ENCODE measurements at places on chromosomes 1 and 21. TPM values are rescaled to one million over a fixed set of nuclear protein-coding genes. Genes with fewer than 3 reads are reported as not detected.

DNA sequence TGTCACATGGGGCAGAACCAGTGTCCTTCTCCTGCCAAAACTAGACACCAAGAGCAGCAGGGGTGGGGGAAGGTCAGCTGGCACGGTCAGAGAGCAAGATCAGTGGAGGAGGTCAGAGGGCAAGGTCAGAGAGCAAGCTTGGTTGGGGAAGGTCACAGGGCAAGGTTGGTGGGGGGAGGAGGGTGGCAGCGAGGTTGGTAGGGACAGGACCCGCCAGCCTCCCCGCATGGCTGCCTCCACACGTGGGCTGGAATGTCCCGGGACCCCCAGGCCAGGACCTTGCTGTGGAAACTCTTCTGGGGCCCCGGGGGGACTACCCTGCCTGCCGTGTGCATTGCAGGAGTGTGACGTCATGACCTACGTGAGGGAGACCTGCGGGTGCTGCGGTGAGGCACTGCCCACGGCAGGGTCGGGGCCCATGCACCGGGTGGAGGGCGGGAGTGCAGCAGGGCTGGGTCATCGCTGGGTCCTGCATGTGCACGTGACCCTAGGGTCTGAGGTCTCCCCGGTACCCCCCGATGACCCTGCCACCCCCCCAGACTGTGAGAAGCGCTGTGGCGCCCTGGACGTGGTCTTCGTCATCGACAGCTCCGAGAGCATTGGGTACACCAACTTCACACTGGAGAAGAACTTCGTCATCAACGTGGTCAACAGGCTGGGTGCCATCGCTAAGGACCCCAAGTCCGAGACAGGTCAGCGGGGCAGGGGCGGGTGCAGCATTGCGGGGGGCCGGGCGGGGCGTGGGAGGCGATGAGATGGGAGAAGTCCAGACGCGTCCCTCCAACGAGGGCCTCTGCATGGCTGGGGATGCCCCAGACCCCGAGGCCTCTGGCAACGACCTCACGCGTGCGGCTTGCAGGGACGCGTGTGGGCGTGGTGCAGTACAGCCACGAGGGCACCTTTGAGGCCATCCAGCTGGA is 27.3 kb downstream of the COL6A2 start:
- DNase-seq: peak; percentile 2

DNA sequence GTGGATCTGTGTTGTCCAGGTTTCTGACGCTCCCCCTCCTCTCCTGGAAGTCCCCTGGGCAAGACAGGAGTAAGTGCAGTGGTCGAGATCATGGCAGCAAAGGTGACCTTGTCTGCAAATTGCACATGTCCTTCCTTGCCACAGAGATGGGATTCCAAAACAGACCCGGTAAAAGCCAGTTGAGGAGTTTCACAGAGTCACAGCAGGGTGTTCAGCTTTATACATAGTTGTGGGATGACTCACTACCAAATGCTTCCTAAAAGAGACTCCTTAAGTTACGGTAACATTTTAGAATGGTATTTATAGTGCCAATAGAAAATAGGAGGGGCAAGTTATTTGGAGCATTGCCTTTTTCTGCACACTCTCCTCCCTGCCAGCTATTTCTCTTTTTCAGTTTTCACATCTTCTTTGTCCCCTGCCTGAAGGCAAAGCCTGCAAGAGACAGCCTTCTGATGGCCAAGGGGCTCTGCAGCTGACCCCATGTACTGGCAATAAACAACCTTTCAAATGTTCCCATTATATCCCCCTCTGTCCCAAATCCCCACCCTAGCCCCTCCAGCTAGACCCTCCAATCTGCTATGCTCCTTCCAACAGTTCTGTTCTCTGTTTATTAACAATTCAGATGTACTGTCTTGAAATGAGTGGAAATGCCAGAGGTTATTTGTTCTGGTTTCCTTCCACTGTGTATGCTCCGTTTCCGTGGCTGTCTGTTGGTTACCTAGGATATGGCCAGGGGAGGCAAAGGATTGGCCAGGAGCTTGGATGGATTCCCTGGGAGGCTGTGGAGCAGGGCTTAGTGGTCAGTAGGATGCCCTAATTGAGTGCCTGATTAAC is 115.0 kb downstream of the TGFB2 start:
- no peak for DNase-seq

Gene CACNA1E
- total RNA-seq: not detected

Gene TMEM52
- total RNA-seq: 2.4 TPM

Gene LCE3D
- not detected for total RNA-seq

GRCh38 chr1:85816606-85817005 is 108.4 kb upstream of the ZNHIT6 start:
- DNase-seq: no peak
